Substantia nigra (tissue), 51 donors: ENCODE measurements at places on chromosomes 1 and 21.

- no peak for DNase-seq
Observed at GRCh38 chr1:93322349-93322748, 23.4 kb upstream of the DR1 start.

- DNase-seq: no peak
Observed at GRCh38 chr1:91777630-91778300, 108.2 kb downstream of the TGFBR3 start.

DNA sequence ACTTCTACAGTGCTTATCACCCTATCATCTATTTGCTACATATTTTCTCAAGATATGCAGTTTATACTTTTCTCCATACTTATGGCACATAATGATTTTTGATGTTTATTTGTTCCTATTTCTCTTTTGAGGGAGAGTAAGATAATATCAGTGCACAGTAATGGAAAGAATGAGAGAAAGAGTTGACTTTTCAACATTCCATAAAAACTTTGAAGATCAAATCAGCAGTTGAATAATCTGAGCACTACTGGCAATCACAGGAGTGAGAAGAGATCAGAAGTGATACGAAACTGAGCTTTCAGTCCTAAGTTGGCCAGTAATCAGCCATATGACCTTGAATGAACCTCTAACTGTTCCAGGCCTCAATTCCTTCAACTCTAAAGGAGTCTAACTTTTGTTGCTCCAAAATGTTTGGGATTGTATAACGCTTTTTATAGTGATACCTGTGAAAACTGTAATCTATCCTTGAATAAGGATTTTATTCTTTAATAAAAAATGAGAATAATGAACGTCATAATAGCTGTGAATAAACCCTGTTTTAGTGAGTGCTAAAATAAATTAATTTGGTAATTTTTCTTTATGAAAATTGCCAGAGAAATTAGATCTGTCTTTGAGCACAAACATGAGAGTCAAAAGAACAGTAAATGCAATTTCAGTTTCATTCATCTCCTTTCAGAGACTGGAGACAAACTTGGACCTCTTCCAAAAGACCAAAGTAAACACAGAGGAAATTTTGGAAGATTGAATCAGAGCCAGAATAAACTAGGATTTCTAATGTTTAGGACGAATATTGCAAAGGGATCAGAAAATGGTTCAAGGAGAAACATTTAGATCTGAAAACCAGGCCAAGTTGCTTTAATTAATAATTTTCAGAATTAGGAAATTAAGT lies 309.9 kb downstream of the ADGRL2 start:
- DNase-seq: no peak

DNA sequence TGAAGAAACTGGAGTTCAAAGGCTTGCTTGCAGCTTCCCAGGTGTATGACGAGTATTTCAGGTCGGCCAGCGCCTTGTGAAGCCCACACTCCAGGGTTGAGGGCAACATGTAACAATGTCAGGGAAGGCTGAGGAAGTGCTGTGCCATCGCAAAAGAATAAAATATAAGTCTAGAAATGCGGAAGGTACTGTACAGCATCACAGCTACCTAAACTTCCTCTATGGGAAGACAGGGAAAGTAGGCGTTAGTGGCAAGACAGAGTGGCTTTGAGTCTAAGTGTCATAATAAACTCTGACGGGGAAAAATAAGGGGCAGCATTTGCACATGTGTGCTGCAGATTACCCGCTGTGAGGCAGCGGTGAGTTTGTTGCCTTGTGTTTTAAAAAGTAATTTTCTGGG lies 28.9 kb downstream of the DOP1B start:
- no peak for DNase-seq

DNA sequence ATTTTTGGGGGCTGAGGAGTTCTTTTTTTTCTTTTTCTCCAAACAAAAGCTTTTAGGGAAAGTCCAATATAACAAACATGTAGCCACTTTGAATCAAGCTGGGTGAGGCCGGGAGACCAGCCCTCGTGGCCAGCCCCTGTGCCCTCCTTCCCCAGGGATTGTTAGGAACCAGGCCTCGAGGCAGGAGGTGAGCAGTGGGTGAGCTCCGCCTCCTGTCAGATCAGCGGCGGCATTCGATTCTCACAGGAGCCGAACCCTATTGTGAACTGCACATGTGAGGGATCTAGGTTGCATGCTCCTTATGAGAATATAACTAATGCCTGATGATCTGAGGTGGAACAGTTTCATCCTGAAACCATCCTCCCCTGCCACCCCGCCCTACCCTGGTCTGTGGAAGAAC lies 41.8 kb upstream of the TTC22 start:
- DNase-seq: no peak

DNA sequence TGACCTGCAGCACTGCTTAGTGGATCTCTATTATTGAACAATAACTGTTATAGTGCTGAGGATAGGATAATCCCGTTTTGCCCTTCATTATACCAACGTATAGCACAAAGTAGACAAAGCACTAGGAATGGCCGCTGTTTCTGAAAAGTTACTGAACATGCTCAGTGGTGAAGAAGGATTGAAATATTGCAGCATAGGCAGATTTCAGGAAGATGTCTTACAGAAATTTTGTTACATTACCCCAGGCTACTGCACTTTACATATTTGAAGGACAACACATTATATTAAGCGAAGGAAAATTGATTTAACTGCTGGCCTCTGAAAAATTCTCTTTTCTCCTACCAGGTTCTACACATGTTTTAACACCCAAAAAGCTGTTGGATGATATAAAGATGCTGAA lies 48.5 kb downstream of the AKNAD1 start:
- no peak for DNase-seq

- no peak for DNase-seq
Observed at GRCh38 chr1:64765826-64766225, 21.0 kb downstream of the RAVER2 start.

GRCh38 chr1:13628711-13629110 lies 45.1 kb downstream of the PDPN start:
- no peak for DNase-seq

DNA sequence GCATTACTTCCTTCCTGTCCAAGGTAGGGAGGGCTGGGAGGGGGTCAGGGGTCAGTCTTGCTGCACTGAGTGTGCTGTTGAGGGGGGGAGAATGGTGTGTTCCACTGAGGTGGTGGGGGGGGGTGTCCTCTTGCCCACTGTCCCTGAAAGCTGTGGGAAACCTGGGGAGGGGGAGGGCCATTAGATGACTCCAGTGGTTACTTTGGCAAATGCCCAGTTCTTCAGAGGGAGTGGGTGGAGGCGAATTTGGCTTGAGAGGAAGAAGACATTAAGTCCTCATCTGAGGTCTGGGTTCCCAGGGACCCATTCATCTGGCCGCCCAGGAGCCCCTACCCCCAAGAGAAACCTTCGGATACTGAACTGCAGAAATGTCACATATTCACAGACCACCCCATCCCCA lies 36.2 kb downstream of the MEF2D start:
- no peak for DNase-seq

GRCh38 chr1:160104486-160104885 lies 6.1 kb upstream of the IGSF8 start:
- DNase-seq: no peak

DNA sequence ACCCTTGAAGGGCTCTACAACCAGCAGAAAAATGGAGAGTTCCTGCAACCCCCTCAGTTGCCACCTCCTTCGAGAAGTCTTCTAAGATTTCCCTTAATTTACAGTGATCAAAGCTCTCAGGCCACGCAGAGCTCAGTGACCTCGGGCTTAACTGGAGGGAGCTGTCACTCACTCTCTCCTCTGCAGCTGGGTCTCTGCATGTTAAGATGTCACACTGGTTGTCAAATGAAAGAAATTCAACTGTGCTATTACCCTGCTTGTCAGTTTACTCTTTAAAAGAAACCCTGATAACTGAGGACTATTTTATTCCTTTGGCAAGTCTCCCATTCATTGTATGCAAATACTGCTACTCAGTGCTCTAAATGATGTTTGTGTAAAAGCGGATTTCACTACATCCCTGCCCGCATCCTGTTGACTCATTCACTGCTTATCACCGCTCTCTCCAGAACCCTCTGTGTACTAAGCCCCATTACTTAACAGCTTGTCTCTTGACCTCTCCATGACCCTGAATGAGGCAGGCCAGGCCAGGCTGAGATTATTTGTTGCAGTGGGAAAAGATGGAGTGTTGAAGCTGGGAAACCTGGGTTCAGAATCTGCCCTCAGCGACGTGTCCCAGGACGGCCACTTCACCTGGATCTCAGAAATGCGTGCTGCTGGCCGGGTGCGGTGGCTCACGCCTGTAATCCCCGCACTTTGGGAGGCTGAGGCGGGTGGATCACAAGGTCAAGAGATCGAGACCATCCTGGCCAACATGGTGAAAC lies 13.7 kb downstream of the DHRS3 start:
- DNase-seq: no peak

GRCh38 chr1:51957618-51958017 lies 32.9 kb downstream of the RAB3B start:
- DNase-seq: no peak

GRCh38 chr1:203478986-203479385 lies 3.4 kb downstream of the PRELP start:
- DNase-seq: no peak

DNA sequence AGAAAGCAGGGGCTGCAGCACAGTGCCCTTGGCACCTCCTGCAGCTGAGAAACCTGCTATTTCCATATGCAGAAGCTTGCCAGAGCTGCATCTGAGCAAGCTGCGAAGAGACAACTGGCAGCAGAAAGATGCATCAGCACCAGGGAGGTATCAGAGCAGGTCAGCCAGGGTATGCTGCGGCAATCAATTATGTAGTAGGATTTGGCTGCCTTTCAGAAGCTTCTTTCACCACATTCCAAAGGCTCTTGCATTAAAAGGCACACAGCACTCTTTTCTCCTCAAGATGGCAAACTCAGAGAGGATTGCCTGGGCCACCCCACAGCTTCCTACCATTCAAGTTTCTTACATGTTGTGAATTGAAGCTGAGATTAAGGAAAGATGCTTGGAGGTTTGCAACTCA lies 47.6 kb upstream of the RAP1A start:
- no peak for DNase-seq

GRCh38 chr1:83692524-83693381 lies 306.2 kb downstream of the TTLL7 start:
- no peak for DNase-seq

GRCh38 chr1:89719502-89720306 lies 86.8 kb downstream of the LRRC8C start:
- DNase-seq: no peak

DNA sequence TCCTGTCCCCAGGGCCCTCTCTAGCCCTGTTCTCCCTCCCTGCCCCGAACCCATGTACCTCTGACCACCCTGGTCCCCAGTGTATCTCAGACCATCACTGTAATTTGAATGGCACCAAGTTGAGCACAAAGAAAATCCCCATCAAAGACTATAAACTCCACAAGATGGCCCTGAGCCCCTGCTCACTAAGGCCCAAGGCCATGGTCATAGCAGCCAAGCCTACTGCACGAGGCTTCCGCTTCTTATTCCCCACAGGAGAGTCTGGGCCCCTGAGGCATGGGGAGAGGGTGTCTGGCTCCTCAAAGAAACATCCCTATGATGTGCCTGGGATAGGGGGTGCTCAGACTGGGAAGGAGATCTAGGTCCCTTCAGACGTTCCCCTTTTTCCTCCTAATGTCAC lies 4.5 kb downstream of the ZNF683 start:
- no peak for DNase-seq

- no peak for DNase-seq
Observed at GRCh38 chr1:180188684-180189175, 34.1 kb downstream of the QSOX1 start.

GRCh38 chr1:160093069-160093395 lies 5.4 kb downstream of the IGSF8 start:
- no peak for DNase-seq

DNA sequence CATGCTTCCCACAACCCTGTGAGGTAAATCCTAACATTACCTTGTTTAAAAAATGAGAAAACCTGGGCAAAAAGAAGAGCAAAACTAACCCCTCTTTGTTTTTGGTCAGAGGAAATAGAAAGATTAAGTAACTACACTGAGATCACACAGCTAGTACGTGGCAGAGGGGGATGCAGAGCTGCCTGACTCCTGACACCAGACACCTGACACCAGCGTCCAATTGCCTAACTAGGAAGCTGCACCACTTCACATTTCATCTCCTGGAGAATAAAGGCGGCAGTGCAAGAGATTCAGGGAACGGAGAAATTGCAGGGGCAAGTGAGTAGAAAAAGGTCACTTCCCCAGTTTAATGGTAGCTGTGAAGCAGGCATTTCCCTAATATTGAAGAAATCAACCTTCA lies 229.3 kb upstream of the PTBP2 start:
- DNase-seq: no peak

GRCh38 chr1:14571810-14572767 lies 26.4 kb upstream of the KAZN start:
- no peak for DNase-seq

DNA sequence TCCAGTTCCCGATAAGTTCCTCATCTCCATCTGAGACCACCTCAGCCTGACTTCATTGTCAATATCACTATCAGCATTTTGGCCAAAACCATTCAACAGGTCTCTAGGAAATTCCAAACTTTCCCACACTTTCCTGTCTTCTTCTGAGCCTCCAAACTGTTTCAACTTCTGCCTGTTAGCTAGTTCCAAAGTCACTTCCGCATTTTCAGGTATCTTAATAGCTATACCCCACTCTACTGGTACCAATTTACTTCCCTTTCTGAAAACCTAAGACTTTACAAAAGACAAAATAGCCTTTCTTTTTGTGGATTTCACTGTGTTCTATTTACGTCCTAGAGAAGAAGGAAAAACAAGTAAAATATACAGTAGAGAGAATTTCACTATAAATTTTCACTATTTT lies 147.0 kb upstream of the FMN2 start:
- DNase-seq: no peak

DNA sequence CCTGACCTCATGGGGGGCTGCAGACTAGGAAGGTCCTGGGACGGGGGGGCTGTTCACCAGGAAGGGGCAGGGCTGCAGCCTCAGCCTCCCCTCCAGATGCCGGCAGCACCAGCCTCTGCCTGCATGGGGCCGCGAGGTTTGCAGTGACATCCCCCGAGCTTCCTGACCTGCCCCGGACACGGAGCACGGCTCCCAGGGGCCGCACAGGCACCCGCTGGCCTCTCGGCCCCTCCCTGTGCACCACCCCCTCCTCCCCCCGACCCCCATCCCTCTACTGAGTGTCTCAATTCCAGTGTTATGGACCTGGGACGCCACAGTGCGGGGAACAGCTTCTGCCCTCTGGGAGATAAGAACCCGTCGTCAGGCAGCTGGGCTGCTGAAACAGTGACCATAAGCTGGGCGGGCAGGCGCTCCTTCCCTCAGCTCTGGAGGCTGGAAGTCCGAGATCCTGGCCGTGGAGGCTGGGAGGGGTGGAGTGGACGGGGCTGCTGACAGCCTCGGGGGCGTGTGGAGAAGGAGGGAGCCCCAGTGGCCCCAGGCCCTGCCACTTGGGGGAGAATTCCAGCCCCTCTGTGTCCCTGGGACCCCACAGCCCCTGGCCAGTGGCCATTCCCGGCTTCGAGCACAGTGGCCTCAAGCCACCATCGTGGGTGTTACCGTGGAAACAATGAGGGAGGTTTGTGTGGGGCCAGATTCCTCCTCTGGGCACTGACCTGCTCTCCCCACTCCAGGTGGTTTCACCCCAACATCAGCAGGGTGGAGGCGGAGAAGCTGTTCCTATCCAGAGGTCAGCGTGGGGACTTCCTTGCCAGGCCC lies 11.6 kb downstream of the RNF223 start:
- DNase-seq: no peak
